ENCODE measurements at places on chromosomes 3 and 15.
A peak's percentile ranks its signal among the peaks of the same experiment; 100 is the strongest.

GRCh38 chr3:67598814-67599556 is 55.4 kb downstream of the SUCLG2 start:
- DNase-seq: no peak

DNA sequence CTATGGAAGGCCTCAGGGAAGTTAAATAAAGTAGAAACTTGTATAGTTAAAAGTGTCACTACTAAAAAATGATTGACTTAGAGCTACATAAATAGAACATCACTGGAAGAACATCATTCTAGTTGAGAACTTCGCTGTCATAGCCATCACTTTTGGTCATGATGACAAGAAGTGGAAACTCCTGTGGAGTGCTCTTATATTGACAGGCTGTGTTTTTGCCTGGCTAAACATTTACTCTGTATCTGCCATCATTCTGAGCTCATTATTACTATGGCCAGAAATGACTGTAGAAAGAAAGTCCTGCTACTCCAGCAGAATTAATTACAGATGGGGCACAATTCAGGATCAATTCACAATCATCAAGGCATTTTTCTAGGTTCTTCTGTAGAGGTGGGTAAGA is 165.1 kb upstream of the GOLIM4 start:
- no peak for DNase-seq

- no peak for DNase-seq
These were observed 3.1 kb upstream of the BNC1 start for GRCh38 chr15:83287541-83288027.

GRCh38 chr3:59992578-59992977 is 942.8 kb upstream of the CFAP20DC start:
- no peak for DNase-seq

- DNase-seq: no peak
These were observed 20.5 kb downstream of the SLC35A5 start for GRCh38 chr3:112582244-112582874.

DNA sequence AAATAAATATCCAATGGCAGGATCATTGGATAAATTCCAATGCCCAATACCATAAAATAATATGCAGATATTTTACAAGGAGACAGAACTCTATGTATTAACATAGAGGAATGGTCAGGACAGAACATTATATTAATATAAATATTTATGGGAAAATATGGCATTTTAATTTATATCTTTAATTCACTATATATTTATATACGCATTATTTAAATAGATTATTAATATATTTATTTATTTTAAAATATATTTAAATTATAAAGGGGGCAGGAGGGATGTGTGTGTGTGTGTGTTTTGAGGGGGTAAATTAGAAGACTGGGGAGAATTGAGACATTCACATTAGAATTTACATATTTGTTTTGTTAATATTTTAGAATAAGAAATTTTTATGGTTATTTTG is 31.6 kb upstream of the CNTN3 start:
- DNase-seq: no peak

DNA sequence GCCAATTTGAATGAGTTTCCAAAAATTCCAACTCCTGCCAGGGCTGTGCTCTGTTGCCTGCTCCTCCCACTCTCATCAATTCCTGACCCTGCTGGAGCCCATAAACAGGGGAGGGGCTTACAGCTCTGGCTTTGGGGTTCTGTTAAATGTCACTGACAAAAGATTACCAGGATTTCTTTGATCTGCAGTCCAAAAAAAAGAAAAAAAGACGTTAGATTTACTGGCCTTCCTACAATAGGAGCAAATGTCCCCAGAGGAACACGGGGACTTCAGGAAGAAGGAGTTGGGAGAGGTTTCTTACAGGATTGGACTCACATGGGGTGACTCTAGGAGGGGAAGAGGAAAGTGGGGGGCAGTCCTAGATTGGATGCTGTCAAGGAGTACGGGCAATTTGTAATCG is 84.3 kb upstream of the RNF7 start:
- DNase-seq: no peak

DNA sequence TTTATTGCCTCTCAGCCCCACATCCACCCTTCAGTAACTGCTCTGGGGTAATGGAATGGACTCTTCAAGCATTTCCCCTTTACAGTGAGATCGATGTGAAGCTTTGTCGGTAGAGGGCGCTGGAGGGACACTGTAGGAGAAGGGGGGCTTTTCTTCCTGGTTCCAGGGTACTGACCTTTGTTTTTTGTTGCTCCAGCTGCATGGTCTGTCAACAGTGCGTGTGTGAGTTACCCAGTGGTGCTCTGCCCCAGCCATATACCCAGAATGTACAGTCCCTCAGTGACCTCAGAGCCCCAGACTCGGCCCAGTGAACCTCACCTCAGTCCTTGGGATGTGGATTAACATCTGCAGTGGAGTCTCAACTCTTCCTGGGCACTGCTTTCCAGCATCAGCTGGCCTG is 180.3 kb upstream of the TSC22D2 start:
- DNase-seq: no peak

DNA sequence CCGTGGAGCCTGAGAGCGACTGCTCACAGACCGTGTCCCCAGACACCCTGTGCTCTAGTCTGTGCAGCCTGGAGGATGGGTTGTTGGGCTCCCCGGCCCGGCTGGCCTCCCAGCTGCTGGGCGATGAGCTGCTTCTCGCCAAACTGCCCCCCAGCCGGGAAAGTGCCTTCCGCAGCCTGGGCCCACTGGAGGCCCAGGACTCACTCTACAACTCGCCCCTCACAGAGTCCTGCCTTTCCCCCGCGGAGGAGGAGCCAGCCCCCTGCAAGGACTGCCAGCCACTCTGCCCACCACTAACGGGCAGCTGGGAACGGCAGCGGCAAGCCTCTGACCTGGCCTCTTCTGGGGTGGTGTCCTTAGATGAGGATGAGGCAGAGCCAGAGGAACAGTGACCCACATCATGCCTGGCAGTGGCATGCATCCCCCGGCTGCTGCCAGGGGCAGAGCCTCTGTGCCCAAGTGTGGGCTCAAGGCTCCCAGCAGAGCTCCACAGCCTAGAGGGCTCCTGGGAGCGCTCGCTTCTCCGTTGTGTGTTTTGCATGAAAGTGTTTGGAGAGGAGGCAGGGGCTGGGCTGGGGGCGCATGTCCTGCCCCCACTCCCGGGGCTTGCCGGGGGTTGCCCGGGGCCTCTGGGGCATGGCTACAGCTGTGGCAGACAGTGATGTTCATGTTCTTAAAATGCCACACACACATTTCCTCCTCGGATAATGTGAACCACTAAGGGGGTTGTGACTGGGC is 7.3 kb downstream of the FAM131A start:
- no peak for DNase-seq

- DNase-seq: no peak
These were observed 70.1 kb downstream of the HMCES start for GRCh38 chr3:129348734-129349133.

- peak; percentile 73 for DNase-seq
These were observed at the start of gene SLC25A38 for GRCh38 chr3:39383045-39383880. Gene SLC25A38, plus strand, starts transcription at chr3:39383370. Its CDS starts 355 bp downstream, at chr3:39383725.

DNA sequence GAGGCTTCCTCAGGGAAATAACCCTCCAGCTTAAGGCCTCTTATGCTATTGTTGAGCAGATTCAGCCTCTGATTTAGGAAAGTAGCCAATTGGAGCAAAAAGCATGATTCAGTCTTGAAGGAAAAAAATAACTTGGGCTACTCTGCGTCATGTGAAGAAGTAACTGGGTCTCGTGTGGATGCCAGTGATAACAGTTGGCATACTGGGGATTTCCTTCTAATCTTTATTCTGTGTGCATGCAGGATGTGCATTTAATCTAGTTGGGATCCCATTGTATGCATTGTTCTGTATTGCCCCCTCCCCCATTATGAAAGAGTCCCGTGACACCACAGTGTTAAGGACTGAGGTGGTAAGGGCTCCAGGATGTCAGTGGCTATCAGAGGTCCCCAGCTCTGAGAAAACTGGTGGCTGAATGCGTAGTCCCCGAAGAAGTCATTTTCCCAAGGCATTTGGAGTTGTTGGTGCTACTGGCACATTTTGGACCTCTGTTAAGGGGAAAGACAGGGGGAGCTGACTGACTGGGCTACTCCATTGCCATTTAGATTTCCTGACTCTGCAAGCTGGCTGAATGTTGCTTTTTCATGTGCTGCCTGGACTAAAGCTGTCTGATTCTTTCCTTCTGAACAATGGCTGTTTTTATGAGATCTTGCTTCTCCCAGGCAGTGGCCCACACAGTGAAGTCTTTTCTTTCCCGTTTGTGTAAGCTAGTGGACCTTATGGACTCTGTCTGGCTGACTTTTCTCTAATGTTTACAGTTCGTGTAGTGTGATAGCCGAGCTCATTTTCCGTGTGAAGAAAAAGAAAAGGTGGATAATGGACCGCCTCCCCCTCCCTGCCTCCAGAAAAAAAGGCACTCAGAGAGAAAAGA is 38.4 kb upstream of the TRAK1 start:
- no peak for DNase-seq

DNA sequence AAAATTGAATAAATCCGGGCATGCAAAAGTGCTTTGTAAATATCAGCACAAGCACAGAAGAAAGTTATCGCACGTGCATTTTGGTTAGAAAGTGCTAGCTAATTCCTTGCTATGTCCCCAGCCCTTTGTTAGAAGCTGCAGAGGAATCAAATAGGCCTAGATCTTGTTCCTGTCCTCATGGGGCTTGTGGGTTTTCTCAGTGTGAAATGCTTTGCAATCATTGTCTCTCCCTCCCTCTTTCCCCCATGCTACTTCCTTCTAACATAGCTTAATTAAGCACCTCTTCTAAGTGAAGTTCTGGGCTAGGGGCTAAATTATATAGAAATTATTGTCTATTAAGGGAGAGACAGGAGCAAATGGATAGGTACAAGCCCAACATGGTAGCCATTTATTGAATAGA is 271.7 kb downstream of the RPLP1 start:
- DNase-seq: no peak

- DNase-seq: no peak
These were observed 554.1 kb downstream of the FHIT start for GRCh38 chr3:60697132-60697531.

DNA sequence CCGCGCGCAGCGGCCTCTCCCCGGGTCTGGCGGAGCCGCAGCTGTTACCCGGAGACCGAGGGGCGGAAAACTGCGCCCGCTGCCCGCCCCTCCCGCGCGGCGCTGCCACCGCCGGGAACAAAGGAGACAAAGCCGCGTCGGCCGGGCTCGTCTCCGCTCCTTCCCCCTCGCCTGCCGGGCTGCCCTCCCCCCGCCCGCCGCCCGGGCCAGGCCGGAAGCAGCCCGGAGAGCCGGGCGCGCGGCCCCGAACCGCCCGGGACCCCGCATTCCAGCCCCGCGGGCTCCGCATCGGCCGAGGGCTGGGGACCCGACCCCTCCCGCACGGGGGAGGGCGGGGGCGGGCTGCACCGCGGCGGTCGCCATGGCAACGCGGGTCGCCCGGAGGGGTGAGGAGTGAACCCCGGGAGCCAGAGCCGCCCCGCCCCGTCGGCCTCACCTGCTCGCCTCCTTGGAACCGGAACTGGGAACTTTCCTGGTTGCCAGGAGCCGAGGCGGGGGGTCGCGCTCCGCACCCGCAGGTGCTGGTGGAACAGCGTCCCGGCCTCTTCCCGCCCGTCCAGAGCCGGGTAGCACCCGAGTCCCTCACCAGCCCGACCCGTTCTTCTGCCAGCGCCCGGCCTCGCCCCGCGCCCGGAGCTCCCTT is 448 bp downstream of the PLXNB1 start:
- peak; percentile 56 for DNase-seq

DNA sequence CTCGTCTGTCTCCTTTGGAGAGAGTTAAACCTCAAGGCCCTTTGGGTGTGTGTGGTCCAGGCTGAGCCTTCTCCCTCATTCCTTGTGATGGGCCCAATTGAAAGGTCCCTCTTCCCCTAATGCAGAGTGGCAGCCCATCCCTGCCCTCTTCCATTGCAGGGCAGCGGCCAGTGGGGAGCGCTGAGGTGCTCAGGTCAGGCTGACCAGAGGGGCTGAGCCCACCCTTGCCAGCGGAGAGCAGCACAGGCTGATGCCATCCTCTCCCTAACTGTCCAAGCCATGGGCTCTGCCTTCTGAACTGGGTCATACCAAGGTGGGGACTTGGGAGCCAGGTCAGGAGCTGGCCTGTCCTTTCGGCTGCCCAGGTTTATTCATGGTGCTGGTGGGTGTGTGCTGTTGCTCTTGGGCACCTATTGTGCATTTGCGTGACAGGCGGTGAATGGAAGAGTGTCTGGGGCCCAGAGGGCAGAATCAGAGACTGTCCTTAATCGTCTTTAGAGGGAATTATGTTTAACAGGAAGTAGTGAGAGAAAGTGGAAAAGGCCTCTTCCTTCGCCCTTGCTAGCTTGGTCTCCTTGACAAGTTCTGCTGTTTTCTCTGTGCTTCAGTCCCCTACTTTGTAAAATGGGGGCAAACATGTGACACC is 96.9 kb downstream of the VGLL4 start:
- DNase-seq: no peak

DNA sequence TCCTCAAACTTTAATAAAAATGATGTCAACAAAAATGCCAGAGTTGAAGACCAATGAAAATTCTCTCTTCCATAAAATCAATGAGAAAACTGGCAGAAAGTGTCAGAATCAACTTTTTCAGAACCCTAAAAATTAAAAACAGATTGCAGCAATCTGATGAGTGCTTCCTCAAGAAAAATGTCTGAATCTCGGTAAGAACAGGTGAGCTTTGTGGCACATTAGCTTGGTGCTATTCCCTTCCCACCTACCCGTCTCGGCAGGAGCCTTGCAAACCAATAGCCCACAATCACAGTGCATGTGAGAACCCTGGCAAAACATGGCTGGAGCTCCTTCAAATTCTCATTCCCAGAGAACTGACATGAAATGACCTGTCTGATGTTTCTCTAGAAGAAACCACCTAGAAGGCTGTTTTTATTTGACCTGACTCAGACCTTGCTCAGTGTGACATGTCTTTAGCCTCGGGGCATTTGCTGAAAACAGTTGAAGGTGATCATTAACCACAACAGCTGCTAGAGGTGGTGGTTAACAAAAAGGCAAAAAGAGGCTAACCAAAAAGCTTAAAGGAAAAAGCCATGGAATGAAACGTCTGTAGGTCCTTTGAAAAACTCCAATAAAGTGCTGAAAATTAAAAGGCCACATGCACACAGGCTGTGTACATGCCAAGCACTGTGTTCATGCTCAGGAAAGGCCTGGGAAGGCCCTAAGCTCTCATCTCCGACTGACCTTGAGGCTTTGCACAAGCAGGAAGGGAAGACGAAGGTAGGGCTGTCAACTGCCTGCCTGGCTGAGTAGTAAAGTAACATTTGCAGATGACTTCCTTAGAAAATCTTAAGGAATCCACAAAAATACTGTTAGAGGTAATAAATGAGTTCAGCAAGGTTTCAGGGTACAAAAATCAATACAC is 253.0 kb upstream of the NSMCE3 start:
- no peak for DNase-seq

DNA sequence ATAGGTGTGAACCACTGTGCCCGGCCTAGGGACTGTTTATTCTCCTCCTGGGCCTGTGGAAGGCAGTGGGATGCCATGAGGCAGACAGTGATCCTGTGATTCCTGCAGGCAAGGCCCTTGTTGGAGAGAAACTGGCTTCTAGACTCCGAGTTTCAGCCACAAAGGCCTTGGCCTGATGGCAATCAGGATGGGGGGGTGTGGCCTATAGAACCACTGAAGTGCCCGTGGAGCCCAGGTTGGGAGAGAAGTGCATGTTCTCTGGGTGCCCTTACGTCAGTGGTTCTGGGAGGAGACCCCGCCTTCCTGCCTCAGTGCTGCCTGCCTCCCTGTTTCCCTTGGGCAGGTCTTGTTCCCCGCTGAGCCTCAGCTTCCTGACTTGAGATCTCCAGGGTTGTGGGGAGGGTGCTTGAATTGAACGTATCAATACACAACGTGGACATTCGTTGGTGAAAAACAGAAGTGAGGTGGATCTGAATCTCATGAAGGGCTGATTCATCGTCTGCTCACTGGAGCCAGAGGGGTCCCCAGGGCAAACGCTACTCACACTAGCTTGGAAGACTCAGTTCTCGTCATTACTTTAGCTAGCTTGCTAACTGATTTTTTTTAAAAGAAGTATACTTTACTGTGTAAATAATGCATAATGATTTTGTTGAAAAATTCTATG is 31.8 kb downstream of the IRAK2 start:
- no peak for DNase-seq

Data from activated T-helper 9 cell treated with anti-CD3 and anti-CD28 coated beads, Interleukin-2, amount 50 U/mL, for 16 hours (primary cell).